ENCODE measurements at places on chromosomes 13 and 19.

GRCh38 chr13:84641491-84641890 is 759.2 kb upstream of the SLITRK1 start:
- DNase-seq: no peak

GRCh38 chr13:24159357-24159756 is 1.2 kb upstream of the SPATA13 start:
- DNase-seq: no peak

DNA sequence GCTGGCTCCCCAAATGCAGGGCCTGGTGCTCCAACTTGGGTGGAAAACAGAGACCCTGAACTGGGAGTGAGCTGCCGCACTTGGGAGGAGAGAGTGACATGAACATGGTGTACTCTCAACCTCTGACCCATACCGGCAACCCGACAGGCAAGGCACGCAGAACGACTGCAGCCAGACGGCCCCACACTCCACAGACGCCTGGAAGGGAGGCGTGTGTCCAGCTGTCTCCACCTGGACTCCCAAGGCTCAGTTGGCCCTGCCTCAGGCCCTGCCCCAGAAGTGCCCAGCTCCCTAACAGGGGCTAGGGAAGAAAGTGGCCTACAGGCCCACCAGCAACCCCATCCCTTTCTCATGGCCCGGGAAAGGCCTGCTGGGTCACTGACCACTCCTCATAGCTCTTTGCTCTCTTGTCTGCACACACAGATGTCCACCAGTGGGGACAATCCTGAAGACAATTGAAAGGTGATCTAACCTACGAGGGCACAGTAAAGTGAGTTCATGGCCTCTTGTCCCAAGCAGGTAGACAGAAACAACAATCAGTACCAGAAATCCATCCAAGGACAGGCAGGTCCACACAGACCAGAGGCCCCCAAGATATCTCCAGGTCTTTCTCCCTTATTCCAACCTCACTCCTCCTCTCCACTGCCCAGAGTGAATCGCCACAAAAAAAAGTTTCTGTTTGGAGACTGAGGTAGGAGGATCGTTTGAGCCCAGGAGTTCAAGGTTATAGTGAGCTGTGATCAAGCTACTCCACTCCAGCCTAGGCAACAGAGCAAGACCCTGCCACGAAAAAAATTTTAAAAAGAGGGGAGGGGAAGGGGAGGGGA is 28.2 kb downstream of the ELL start:
- DNase-seq: no peak

DNA sequence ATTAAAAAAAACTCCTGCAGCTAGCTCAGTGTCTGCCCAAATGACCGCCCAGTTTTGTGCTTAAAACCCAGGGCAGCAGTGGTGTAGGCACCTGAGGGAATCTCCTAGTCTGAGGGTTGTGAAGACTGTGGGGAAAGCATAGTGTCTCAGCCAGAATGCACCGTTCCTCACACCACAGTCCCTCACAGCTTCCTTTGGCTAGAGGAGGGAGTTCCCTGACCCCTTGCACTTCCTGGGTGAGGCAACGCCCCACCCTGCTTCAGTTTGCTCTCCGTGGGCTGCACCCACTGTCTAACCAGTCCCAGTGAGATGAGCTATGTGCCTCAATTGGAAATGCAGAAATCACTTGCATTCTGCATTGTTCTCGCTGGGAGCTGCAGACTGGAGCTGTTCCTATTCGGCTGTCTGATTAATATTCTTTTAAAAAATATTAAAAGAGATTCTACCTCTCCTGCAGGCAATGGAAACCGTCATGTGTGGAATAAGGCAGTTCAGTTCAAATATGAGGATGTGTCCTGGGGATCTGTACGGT is 645.7 kb downstream of the FGF9 start:
- no peak for DNase-seq

GRCh38 chr13:72508392-72508791 is 219.0 kb downstream of the MZT1 start:
- no peak for DNase-seq

GRCh38 chr13:75762076-75762937 is 126.2 kb downstream of the LMO7 start:
- no peak for DNase-seq

- no peak for DNase-seq
Observed at GRCh38 chr19:5905114-5905778, 574 bp downstream of the VMAC start.

- DNase-seq: no peak
Observed at GRCh38 chr19:38076337-38076736, 147.7 kb downstream of the DPF1 start.

DNA sequence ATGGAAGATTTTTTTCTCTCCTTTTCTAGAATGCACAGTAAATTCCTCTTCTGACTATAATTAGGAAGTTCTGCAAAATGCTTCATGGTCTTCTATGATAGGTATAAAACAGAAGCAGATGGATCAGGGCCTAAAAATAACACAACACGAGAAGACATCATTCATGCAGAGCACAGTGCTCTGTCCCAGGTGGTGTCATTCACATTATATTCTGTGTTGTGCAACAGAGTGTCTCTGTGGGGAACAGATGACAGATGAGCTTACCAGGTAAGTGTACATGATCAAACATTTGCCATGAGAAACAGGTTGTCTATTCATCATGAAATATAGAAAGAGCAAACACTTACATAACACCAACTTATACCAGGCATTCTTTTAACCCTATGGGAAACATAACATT is 288.3 kb downstream of the KCTD12 start:
- no peak for DNase-seq

DNA sequence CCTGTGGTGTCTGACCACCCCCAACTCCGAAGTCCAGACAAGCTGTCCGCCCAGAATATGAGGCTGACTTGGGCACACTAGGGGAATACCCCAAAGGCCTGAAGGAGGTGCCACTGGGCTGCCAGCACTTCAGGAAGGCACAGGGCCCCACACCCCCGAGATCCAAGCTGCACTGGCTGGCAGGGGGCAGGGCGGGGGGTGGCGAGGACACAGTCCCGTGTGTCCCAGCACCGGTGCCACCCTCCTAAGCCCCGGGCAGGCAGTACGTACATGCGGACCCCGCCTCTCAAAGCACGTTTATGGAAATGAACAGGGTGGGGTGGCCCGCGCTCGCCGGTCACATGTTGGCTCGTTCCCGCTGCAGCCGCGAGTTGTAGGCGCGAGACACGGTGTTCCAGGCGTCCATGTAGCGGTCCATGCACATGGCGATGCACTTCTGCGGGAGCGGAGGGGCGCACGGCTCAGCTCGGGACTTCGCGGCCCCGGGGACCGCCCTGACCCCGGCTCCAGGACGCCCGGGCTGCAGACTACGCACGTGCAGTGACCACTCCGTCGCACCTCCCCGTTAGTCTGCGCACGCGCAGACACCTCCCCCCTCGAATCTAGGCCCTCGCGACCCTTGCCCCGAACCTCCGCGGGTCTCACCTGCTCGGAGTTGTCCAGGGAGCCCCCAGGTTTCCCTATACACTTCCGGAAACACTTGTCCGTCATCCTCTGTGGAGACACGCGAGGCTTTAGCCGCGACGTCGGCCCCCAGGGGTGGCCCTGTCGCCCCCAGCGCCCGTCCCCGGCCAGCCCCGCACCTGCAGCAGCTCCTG is 566 bp downstream of the TIMM13 start:
- peak; percentile 25 for DNase-seq

- DNase-seq: no peak
Observed at GRCh38 chr13:32031815-32032370, 319 bp downstream of the FRY start.

GRCh38 chr13:113639616-113640262 is 18.3 kb downstream of the ATP4B start:
- no peak for DNase-seq

DNA sequence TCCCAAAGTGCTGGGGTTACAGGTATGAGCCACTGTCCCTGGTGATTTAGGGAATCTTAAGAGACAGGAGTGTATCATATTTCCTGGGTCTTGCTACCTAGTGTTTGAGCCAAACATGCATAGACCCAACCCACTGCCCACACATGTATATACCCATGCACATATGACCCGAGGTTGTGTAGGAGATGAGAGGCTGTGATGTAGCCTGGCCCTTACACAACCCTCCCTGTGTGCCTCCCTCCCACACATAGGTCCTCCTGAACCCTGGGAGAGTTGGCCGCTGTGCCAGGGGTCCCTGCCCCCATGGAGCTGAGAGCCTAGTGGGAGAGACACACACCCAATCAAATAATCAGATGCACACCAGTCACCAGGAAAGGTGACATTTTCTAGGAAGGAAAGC is 365.9 kb downstream of the ZNF536 start:
- DNase-seq: no peak

GRCh38 chr13:65540175-65540574 is 1690.0 kb downstream of the PCDH9 start:
- DNase-seq: no peak

- peak; percentile 96 for DNase-seq
Observed at GRCh38 chr19:5627395-5627904, 4.6 kb downstream of the SAFB start.

DNA sequence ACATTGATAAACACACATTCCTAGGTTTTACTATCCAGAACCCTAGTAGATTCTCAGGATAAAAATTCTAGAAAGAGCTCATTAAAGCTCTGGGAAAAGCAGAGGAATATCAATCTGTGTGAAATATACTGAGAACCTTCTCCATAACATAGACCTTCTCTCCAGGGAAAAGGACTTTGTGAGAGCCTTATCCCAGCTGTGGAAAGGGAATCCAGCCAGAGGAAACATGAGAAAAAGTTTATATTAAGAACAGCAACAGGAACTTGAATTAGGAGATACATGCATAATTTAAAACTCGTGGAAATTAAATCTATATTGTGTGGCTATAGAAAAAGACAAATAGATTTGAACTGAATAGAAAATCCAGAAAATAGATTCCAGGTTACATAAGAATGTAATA is 1639.9 kb downstream of the EFNB2 start:
- DNase-seq: no peak

DNA sequence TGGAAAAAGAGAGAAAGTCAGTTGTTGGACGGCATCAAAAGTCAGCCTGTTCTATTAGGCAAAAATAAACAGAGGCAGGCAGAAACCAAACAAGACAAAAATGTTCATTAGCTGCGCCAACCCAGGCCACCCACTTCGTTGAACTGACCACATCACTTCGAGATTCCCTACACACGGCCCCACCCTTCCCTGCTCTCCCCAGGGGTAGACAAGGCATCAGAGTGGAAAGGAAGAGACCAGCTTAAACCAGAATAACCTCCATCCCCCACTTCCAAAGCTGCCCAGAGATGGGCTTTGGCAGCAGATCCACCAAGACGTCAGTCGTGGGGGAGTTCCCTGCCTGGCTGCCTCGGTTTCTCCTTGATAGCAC is 204.6 kb upstream of the TSHZ3 start:
- no peak for DNase-seq

- DNase-seq: peak; percentile 43
Observed at GRCh38 chr13:99982036-99982730, 599 bp downstream of the ZIC2 start.

GRCh38 chr13:90253806-90254205 is 1093.7 kb upstream of the MIR17HG start:
- DNase-seq: no peak

DNA sequence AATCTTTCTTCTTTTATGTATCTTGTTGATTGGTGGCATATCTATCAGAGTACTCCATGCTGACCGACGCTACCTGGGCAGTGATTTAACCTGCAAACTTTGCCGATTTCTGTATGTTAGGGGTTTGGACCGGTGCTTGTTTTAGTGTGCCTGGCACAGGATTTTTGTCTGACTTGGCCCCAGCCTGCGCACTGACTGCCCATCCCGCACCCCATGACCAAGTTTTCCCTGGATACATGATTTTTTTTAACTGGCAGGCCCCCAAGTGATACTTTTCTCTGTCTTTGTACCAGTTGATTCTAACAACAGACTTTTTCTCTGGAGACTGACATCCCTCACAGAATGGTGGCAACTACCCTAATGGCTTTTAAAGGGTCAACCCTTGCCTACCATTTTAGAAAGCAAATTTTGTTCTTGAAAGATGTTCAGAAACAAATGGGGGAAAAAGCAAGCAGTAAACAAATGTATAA is 69.0 kb upstream of the C1QTNF9B start:
- DNase-seq: no peak

DNA sequence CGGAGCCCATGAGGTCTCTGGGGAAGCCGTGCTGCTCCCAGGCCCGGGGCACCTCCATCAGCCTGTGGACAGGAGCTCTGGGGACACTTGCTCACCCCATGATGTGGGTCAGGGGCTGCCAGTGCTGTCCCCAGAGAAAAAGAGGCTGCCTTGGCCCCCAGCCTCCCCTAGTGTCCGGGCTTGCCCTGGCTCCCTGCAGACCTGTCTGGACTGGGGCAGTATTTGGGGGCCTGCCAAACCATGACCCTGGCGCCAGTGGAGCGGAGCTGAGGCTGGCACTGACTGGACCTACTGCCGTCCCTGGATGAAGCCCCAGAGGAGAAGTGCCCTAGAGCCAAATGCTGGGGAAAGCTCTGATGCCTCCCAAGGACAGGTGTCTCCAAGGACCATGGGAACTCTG is 30.4 kb downstream of the ELAVL1 start:
- no peak for DNase-seq

- DNase-seq: no peak
Observed at GRCh38 chr13:32087955-32088747, 56.6 kb downstream of the FRY start.

DNA sequence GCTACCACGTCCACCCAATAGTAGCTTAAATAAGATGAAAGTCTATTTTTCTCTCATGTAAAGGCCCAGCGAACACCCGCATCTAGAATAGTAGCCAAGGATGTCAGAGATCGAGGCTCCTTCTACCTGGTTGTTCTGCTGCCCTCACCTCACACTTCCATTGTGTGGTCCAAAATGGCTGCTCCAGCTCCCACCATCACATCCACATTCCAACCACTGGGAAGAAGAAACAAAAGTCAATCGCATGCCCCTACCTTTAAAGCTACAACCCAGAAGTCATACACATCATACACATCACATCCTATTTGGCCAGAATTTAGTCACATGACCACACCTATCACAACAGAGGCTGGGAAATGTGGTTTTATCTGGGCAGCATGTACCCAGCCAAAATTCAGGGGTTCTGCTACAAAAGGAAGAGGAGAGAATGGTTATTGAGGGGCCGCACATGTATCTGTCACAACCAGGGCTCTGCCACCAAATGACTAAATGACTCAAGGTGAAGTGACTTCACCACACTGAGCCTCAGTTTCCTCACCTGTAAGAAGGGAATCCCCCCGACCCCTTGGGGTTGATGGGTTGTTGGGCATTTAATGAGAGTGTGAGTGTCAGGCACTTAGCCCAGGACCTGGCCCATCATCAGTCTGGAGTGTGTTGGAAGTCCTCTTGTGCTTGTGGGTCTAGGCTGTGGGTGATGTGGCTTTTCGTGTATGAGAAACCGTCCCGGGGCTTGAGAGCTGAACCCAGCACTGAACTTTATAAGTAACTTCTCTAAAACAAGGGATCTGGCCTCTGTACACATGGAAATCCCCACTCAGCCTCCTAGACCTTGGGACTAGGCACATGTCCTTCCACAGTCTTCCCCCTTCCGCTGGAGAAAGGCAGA is 10.2 kb upstream of the CBLC start:
- DNase-seq: peak; percentile 91

GRCh38 chr19:4310247-4311121 is 6.1 kb downstream of the FSD1 start:
- peak; percentile 46 for DNase-seq

DNA sequence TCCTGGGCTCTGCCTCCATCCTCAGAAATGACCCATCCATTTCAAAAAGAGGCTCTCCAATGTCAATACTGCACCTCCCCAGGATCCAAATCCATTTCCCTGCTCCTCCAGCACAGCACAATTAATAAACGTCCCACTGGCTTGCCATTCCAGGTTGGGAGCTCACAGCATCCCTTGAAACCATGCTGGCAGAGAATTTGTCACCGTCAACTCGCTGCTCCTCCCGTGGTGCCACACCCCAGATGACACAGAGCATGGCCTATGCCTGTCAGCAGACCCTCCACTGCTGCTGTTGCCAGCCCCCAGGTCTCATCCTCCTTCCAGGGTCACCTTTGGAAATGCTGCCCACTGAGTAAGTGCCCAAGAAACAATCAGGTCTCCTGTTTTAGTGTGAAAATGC is 53.0 kb upstream of the UQCRFS1 start:
- DNase-seq: no peak
